ENCODE measurements at places on chromosomes 3 and 15. TPM values are rescaled to one million over a fixed set of nuclear protein-coding genes. Genes with fewer than 3 reads are reported as not detected.

GRCh38 chr15:98147415-98147814 lies 186.9 kb downstream of the ARRDC4 start:
- no peak for DNase-seq

FOXB1 gene
- not detected for polyA plus RNA-seq

GRCh38 chr3:133448478-133449122 lies 48.7 kb downstream of the BFSP2 start:
- peak; percentile 31 for DNase-seq

GRCh38 chr3:75781079-75781745 lies 4.1 kb downstream of the ZNF717 start:
- DNase-seq, result no peak

- no peak for DNase-seq
These were observed 384.1 kb downstream of the PLOD2 start for GRCh38 chr3:145776782-145777408.

SLCO2A1 gene
- not detected for polyA plus RNA-seq

DNA sequence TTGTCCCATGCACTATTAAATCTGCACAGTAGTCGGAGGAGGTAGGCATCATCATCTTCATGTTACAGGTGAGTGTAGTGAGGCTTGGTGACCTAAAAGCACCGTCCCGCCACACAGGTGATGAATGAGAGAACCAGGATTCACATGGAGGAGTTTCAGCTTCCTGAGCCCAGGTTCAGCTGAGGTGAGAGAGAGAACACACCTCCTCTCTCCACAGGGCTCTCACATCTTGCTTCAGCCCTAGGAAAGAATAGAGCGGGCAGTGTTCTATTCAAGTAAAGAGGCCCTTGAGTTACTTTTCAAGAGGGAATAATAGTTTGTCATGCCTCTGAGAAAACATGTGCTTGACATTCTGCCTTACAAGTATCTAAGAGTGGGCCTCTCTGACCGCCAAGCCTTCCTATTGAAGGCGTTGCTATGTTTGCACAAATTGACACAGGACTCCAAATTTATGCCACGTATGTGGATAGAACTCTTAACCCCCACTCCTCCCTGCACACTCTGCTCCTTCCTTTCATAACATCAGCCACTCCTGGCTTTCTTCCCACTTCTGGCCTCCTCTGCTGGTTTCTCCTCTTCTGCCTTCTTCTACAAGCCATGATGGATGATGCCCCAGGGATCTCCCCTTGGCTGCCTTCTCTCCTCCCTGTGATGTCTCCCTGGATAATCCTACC lies 138.3 kb upstream of the ABHD17C start:
- no peak for DNase-seq

DNA sequence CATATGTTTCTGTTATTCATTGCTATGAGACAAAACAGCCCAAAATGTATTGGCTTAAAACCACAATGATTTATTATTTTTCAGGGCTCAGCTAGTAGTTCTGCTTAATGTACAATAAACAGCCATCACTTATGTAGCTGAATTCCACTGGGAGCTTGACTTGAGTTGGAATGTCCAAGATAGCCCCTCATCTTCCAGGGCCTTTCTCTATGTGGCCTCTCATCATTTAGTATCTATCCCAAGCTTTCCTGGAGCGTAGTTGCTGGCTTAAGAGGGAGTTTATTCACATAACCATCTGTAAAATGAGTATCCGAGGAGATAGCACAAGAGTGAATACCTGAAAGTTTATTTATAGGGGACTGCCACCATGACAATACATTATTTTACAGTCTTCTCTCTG lies 176.8 kb downstream of the EPHA6 start:
- DNase-seq, result no peak

DNA sequence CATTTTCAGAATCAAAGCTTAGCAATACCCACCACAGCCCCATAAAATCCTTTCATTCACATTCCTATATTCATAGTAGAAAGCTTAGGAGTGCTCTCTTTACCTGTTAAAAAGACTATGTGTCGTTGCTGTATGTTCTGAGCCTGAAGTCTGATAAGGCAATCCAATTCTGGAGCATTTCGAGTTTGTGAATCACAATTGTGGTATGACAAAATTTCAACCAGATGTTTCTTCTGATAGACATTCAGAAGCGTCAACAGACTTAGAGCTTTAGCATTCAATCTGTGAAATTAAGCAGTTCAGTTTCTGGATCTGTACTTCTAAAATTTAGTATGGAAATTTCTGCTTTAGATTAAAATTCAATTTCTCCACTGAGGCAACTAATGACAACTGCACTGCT lies 58.3 kb downstream of the TASOR start:
- DNase-seq, result no peak

GRCh38 chr3:46706771-46707582 lies 5.8 kb downstream of the TMIE start:
- no peak for DNase-seq

DNA sequence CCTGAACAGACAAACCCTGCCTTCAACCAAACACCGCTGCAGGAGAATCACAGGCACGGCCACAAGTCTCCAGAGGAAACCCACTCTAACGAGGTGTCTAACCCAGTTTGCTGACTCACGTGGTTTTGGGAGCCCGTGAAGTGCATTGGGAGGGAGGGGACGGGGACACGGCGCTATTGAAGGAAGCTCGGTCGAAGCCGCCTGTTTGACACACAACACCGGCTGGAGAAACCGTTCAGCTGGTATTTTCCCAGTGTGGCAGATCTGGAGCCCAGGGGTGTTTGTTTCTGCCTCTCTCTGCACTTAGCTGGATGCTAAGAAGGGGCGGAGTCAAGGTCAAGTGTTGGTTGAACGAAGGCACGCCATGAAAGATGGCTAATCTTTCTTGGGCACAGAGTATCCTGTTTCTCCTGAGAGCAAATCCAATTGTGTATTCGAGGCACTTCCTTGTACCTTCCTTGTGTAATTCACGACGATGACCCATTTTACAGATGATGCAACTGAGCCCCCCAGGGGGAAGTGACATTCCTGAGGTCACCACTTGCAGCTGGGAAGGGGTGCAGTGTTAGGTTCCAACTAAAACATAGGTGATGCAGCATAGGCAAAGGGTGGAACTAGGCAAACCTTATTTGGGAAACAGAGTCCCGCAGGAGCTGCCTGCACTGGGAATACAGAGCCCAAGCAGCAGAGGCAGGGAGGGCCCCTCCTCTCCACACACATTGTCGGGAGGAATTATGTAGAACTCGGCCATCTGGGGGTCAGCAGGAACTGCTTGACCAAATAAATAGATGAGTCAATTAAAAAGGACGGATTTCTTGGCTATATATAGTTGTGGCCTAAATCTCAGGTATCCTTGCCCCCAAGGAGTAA lies 22.5 kb downstream of the SLC6A6 start:
- no peak for DNase-seq

LRRN1 gene
- 0.08 TPM for polyA plus RNA-seq

CPNE4 gene
- not detected for polyA plus RNA-seq

DNA sequence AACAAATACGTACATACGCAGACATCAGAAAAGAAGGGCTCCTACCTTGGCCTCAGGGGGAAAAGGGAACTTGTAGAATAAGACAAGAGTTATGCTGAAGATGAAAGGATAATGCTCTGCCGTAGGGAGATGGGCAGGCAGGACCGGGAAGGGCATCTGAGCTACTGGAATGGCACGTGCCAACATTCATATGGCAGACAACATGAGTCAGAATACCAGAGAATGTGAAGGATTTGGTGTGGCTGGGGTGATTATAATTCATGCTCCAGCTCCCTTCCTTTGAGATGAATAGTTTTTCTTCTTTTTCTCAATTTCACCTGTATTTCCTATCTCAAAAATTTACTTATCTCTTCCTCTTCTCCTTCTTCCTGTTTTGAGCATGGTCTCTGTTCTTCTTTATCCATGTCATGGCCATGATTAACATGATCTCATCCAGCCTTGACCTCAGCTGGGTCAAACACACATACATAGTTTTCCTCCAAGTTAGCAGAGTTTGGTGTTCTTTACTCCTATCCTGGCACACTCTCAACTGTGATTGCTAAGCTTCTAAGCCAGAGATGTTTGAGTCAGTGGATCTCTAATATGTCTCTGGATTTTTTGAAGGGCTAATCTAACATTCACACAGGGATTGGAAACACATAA lies 507.0 kb downstream of the FOXP1 start:
- DNase-seq, result no peak

CCR3 gene
- polyA plus RNA-seq, result 0.38 TPM

TMEM207 gene
- not detected for polyA plus RNA-seq

SYNPR gene
- polyA plus RNA-seq, result not detected

DNA sequence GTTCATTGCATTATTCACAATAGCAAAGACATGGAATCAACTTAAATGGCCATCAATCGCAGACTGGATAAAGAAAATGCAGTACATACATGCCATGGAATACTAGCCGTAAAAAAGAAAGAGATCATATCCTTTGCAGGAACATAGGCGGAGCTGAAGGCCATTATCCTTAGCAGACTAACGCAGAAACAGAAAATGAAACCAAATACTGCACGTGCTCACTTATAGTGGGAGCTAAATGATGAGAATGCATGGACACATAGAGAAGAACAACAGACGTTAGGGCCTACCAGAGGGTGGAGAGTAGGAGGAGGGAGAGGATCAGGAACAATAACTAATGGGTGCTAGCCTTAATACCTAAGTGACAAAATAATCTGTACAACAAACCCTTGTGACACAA lies 57.9 kb downstream of the RASA2 start:
- no peak for DNase-seq

GNAT1 gene
- not detected for polyA plus RNA-seq

GRCh38 chr3:59829527-59829926 lies 779.7 kb upstream of the CFAP20DC start:
- no peak for DNase-seq

DNA sequence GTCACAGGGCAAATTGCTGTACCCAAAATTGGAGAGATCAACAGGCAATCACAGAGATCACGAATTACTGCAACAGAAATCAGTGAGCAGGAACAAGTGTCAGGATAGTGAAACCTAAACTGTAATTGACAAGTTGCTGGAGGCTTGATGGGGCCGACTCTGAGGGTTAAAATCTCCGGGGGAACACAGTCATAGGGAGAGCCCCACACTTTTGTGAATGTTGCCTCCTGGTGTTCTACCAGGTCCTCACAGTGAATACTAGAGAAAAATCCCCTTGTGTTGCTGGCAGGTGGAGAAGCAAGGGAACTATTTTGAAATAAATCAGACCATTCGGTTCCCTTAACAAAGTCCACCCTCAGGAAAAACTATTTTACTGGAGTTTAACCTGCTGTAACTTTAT lies 697.5 kb upstream of the CBLB start:
- no peak for DNase-seq

DNA sequence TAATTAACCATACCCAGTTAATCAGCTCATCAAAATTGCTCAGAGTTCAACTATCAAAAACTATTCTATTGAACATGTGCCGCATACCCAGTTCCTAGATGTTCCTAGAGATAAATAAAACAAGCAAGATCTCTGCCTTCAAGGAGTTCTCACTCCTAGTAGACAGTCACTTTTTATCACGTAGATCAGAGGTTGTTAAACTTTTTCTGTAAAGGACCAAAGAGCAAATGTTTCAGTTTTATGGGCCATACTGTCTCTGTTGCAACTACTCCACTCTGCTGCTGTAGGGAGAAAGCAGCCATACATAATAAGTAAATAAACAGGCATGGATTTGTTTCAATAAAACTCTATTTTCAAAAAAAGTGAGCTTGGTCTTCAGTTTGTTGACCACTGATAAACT lies 7.9 kb downstream of the FBN1 start:
- DNase-seq, result no peak

DNA sequence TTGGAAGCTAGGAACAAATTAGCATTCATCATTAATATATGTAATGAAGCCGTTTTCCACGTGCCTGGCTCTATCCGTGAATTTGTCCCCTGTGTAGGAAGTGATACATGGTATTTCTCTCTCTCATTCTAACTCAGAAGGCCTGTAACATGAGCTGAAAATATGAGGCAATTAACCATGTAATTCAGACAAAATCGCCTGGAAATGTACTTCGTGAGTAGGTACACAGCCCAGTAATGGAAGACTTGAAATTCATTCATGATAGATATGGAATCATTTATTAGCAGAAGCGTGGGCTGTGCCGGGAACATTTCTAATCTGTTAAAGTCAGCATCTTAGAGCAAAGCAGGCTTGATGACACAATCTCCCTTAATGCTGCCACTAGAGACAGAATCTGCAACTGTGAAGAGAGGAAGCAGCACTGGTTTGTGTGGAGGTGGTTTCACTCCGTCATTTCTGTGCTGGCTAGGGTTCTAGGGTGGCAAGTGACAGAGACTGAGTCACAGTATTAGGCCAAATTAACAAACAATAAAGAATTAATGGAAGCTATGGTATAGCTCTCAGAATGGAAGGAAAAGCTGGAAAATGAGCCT lies 225.0 kb upstream of the PROK2 start:
- peak; percentile 80 for DNase-seq

Data from CD14-positive monocyte (primary cell).